ENCODE measurements at places on chromosomes 6 and 20. TPM values are rescaled to one million over a fixed set of nuclear protein-coding genes. Genes with fewer than 3 reads are reported as not detected.

C20orf204 gene
- 6.3 TPM for total RNA-seq

DNAH8 gene
- not detected for total RNA-seq

ETV7 gene
- total RNA-seq: 0.13 TPM

MLN gene
- total RNA-seq: not detected

SIRT5 gene
- 7.0 TPM for total RNA-seq
